ENCODE measurements at places on chromosomes 5 and 9.

DNA sequence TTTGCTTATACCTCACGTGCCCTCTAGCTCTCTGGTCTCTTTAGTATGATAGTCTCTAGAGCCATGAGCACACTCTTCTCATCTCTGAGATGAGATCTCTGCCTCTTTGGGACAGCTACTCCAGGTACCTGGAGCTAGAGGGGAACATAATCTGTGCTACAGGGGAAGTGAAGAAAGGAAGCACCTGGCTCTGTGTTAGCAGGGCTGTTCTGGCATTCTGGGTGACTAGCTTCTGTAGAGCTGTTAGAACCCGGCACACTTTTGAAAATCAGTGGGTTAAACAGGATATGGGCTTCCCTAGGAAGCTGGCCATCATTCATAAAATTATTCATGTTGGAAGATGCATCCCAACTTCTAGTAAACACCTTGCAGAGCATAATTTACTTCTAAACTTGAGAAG is 224.8 kb downstream of the MCTP1 start:
- no peak for DNase-seq

- no peak for DNase-seq
These were observed 31.7 kb upstream of the CEP72 start for GRCh38 chr5:580436-580835.

GRCh38 chr9:130023144-130023787 is 19.7 kb downstream of the FNBP1 start:
- DNase-seq, result no peak

GRCh38 chr9:129751841-129752801 is 721 bp downstream of the PTGES start:
- no peak for DNase-seq

DNA sequence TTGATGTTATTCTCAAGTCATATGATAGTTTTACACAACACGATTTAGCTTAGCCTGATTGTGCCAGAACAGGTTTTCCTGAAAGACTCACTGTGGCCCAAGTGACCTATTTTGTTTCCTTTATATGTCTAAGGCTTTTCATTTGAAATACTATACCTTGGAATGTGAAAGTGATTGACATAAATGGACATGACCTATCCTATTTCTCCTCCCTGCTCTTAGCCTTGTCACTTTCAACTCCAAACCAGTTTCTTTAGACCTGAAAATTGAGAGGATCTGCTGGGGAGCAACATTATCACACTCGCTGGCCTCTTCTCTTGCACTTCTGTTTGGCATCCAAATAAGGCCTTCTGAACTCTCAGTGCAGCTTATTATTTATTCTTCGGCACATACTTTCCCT is 496.8 kb downstream of the MAT2B start:
- DNase-seq, result no peak

- DNase-seq, result peak; percentile 6
These were observed 73.4 kb downstream of the FBXO38 start for GRCh38 chr5:148457183-148457620.

DNA sequence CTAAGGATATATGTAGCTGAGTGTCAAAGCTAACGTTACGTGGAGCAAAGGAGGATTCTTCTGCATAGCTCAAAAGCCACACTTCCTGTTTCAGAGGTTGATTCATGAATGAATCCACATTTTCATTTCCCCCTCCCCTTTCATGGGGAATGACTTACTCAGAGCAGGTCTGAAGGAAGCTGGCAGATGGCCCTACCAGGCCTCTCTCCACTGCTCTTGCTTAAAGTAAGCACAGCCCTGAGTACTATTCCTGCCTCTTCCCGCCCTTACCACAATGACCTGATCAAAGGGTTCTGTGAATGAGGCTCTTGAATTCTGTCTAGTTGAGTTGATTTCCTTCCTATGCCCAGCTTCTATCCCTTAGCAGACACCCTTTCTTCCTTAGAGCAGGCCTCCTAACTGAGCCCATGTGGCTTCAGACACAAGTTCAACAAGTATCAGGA is 6.3 kb downstream of the IGIP start:
- DNase-seq, result no peak
